ENCODE measurements at places on chromosomes 5 and 9.

- no peak for DNase-seq
Observed at GRCh38 chr9:87629104-87629503, 96.8 kb upstream of the CTSL start.

DNA sequence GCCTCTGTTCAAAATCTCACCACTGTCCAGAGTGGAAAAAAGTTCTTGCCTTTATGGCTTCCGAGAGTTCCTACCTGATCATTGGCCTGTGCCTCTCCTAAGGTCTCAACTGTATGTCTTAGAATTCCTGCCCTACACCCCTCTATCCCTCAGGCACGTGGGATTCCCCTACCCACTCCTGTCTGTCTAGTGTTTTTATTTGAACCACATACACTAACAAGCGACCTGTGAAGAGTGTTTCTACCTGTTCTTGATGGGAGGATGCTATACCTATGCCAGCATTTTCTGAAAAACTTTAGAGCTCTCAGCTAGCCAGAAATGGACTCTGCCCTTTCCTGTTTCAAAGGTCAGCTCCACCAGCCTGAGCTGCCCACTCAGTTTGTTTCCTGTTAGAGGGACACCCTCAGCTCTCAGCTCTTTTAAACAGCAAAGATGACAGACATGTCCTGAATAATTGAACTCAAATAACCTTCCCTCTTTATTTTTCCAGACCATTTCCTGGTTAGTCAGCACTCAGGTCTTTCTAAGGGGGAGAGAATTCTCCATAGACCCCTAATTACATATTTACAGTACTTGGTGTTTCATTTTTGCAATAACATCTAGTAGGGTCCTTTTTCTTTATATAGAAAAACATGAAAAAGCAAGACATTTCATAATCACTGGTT, 214.8 kb downstream of the AOPEP start:
- DNase-seq: no peak

DNA sequence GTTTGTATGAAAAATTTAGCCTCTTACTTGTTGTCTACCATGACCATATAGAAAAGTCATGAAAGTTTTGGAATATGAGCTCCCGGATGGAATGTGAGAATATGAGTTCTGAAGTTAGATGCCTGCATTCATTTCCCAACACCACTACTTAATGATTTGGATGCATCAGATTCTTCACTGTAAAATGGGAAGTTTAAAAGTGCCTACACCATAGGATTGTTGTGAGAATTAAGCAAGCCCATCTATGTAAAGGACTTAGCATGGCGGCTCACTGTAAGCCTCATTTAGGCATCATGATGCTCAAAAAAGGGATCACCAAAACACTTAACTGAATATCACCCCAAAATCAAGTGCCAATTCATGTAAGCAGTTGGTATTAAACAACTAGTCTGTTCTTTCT, 177.3 kb downstream of the RAB3C start:
- no peak for DNase-seq

- no peak for DNase-seq
Observed at GRCh38 chr5:76404223-76405211, 1.4 kb downstream of the IQGAP2 start.

- no peak for DNase-seq
Observed at GRCh38 chr9:71743882-71744281, 24.4 kb downstream of the CEMIP2 start.

DNA sequence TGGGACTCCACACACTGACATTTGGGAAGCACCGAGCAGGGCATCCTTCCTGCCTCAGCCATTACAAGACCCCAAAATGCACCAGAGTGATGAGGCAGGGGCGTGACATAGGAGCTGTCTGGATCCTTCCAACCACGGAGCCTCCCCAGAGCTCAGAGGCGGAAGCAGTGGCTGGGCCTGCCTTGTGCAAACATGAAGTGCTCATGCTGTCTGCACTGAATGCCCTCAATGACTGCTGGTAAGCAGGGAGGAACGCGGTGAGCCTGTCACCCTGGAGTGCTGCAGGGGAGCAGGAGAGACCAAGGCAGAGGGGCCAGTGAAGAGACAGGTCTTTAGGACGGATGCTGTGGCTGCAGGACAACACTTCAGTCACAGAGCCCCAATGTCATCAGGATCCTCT, 60.2 kb upstream of the HRH2 start:
- no peak for DNase-seq

DNA sequence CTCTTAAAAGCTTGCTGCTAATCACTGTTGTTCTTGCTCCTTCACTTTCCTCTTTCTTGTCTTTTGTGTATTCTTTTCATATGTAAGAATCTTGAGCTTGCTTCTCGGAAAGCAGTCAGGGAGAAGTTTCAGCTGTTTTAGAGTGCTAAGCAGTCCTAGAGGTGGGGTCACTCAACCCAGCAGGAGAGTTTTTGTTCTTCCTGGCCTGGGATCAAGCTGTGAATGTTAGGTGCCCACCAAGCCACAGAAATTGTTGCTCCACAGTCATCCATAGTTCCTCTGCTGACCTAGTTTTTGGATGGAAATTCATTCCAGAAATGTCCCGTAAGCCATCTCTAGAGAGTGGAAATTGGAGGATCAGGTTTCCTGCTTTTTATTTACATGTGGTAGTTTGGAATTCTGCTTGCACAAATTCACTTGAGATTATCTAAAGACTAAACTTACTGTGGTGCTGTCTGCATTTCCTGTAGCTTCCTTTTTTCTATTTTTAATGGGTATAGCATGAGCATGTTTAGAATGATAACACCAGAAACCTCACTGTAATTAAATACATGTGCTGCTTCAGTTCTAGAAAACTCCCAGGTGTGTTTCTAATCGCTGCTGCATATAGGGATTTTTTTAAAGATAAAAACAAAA, 108.7 kb downstream of the MAST4 start:
- no peak for DNase-seq

GRCh38 chr9:89743216-89743572, 138.4 kb downstream of the GADD45G start:
- DNase-seq: no peak

GRCh38 chr5:3365501-3366215, 230.0 kb upstream of the IRX1 start:
- no peak for DNase-seq

Data from HFF-Myc (cell line).